Cerebellum (tissue), 4 donors: ENCODE measurements at places on chromosomes 1 and 21. TPM values are rescaled to one million over a fixed set of nuclear protein-coding genes. Genes with fewer than 3 reads are reported as not detected.
A peak's percentile ranks its signal among the peaks of the same experiment; 100 is the strongest.

DDR2 gene
- total RNA-seq = 15.0 TPM

NMNAT2 gene
- 46.0 TPM for total RNA-seq

PADI2 gene
- total RNA-seq = 2.1 TPM

PEX10 gene
- 14.1 TPM for total RNA-seq

TNN gene
- total RNA-seq = 2.5 TPM

MYCL gene
- total RNA-seq = 11.4 TPM

SPRR2E gene
- total RNA-seq = not detected

FNDC5 gene
- 41.5 TPM for total RNA-seq

SLAMF9 gene
- total RNA-seq = not detected

- no peak for DNase-seq
Measured at GRCh38 chr1:160406131-160406968, 6.0 kb downstream of the VANGL2 start.

- DNase-seq = no peak
Measured at GRCh38 chr1:225644666-225645065, 8.3 kb downstream of the ENAH start.

DNA sequence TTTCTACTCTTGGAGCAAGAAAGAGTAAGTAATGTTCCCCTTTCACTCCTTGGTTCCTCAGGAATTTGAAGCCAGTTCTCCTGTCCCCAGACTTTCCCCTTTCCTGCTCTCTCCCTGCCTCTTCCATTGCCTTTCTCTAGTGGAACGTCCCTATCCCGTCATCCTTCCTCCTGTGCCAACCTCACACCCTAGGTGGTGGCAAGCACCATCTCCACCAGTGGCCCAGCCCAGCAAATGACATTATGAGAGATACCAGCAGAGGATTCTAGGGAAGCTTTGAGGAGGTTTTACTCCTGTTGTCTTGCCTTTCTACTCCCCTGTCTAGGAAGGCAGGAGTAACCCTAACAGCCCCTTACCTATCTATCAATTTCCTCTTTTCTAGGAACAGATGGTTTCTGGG, 8.1 kb upstream of the TACSTD2 start:
- no peak for DNase-seq

DNA sequence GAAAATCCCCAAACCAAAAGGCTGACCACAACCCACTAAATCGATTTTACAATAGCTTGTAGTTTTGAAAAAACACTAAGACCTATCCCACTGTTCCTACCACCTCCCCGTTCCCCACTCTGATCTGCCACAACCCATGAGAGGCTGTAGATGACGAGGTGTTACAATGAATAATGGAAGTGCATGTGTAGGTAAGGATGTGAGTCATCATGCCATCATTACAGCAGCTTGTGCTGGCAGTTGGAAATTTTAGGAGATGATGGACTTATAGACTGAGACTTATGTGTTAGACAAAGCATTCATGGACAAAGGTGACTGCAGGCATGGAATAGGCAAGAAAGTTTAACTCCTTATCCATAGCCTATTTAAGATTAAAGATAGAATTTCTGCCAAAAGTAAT, 184.7 kb upstream of the CACYBP start:
- DNase-seq = no peak

GRCh38 chr1:165647970-165648369, 16.9 kb downstream of the MGST3 start:
- no peak for DNase-seq

DNA sequence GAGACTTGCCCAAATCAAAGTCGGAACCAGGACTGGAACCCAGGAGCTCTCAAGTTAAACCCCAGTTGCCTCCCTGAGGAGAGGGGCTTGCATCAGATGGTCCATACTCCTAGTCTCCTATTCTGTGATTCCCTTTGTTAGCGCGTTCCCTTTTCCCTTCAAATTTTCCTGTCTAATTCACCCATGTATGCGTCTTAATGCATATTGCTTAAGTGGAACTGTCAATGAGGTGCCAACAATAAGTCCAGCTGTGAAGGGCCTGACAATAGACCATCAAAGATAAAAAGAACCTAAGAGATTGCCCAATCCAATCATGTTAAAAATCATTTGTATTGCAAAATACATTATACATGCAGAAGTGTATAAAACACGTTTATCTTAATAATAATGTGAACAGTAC, 634 bp upstream of the SPATA6 start:
- DNase-seq = no peak

GRCh38 chr1:3034162-3034561, 12.9 kb downstream of the ACTRT2 start:
- no peak for DNase-seq

- no peak for DNase-seq
Measured at GRCh38 chr1:44261962-44262361, 48.7 kb downstream of the DMAP1 start.

- peak; percentile 60 for DNase-seq
Measured at GRCh38 chr1:156945881-156946661, 25.6 kb downstream of the LRRC71 start.

DNA sequence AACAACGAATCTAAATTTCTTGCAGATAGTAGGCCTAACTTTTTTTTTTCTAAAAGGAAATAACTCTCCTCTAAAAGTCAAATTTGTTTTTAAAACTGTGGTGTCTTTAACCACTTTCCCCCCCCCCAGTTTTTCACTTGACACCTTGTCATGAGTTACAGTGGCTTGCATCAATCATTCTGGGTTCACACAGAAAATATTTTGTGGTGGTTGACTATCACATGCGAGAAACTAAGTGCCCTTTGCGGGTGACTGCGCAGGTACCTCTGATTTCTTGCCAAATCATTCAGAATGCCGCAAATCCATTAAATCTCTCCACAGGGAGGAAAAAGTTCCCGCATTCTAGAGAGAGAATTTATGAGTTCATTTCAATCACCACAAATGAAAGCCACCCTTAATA, 23.8 kb upstream of the SAMSN1 start:
- no peak for DNase-seq

GRCh38 chr1:151849871-151850270, 3.6 kb downstream of the THEM5 start:
- no peak for DNase-seq

DNA sequence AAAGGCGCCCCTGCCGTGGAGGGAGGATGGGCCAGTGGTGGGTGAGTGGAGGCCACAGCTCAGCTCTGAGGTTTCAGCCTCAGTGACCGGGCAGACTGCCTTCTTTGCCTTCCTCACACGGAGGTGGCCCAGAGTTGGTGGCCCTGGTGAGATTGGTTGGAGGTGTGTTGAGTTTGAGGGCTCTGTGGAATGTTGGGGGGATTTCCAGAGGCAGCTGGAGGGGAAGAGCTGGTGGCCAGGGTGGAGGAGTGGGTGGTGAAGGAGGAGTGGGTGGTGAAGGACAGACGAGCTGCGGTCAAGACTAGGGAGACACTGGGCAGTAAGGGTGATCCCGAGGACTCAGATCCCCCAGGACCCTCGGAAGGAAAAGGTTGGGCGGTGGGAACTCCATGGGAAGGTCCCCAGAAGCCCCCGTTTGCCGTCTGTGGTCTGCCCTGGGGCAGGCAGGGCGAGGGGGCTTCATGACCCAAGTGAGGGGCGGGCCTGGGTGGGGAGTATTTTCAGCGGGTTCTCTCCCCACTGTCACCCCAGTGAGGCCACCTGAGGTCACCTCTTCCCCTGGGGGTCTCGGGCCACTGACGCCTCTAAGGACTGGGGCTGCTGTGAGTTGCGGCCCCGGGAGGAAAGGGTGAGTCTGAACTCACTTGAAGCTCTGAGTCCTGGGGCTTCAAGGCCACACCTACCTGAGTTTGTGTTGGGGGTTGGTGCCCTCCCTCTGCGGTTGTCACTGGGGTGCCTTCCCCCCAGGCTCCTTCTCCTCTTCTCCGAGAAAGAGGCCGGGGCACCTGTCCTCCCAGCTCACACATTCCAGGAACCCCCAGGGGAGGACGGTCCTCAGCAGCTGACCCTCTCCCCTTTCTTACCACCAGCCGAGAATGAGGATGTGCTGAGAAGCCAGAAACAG, 22.7 kb upstream of the PIK3CD start:
- DNase-seq = no peak

DNA sequence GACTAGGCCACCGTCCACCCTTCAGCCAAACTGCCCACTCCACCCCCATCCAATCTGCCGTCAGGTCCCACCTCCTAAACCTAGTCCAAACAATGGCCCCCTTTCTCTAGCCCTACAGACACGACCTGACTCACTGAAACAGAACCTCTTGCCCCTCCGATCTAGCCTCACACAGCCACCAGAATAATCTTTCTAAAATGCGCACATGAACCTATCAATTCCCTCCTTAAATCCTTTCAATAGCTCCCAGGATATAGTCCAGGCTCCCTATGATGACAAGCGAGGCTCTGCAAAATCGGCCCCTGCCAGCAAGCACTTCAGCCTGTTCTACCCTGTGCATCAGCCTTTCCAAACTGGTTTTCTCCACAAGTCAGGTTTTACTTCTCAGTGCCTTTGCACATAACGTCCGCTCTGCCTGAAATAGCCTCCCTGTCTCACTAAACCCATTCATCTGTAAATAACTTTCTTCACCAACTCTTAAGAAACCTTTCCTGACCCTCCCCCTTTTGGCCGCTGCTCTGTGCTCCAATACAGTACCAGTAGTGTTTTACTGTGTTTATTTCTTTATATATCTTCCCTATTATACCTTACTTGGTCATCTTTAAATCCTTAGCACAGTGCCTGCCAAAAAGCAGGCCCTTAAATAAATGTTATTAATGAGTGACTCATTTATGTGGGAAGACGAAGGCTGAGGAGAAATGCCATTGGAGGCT, 9.0 kb upstream of the CDC20 start:
- DNase-seq = peak; percentile 26

- no peak for DNase-seq
Measured at GRCh38 chr1:53576866-53577760, 117.9 kb downstream of the DMRTB1 start.

GRCh38 chr21:36188081-36188681, 31.6 kb downstream of the DOP1B start:
- DNase-seq = peak; percentile 82

- no peak for DNase-seq
Measured at GRCh38 chr1:7608628-7609305, 162.3 kb upstream of the VAMP3 start.

DNA sequence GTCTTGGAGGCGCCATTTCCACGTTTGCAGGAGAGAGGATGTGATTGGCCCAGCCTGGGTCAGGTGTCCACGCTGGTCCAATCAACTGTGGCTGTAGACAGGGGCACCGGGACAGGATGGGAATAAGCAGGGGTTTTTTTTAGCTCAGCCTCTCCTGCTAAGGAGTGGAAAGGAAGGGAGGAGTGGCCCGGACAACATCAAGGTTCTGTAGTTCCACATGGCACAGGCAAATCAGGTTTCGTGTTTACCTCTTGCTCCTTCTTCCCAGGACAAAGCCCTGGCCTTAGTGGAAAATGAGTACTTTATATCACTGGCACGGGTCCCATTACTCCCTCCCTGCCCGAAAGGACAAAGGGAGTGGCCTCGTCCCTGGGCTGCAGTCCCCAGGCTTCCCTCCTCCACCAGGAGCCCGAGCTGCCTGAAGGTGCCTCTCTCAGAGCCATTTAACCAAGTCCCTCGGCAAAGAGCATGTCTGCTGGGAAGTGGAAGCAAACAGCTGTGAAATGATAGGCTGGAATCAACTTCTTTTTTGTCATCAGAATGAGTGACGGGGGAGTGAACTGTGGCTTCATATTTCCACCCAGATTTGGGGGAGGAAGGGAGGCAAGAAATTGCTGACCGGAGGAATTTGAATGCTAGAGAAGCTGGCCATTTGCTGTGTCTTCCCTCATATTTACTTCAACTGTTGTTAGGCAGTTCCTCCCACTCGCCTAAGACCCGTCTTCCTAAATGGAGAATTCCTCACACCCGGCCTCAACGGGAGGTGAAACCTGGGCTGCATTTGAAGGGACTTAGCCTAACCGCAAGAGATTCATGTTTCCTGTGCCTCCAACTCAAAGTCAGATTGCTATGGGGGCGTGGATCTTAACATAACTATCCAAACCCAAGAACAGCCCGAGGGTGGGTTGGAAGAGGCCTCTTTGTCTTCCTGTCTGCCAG, 84.9 kb upstream of the SLC44A3 start:
- DNase-seq = no peak

- DNase-seq = peak; percentile 59
Measured at GRCh38 chr1:153796786-153797659, 21.8 kb downstream of the SLC27A3 start.

GRCh38 chr1:61372944-61373343, 290.6 kb downstream of the NFIA start:
- no peak for DNase-seq

DNA sequence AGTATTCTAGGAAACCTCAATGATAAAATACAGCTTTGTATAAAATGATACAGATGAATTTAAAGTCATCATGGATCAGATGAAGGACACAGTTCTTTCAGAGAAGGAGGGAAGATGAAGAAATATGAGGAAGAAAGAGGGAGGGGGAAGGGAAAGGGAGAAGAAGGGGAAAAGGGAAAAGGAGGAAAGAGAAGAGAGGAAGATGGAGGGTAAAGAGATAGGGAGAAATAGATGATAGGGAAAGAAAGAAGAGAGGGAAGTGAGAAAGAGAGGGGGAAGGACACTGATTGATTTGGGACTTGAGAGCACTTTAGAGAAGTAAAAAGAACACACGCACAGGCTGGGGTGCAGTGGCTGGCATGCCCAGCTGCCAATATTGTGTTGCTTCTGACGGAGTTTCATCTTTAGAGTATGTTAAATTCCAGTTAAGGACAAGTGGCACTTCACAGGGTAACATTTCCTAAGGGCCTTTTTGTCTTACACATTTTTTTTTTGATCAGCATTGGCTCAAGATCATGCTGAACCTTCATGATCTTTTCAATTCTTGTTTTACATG, 235.9 kb upstream of the DMRTA2 start:
- DNase-seq = no peak

- DNase-seq = no peak
Measured at GRCh38 chr1:213394837-213395236, 343.8 kb downstream of the RPS6KC1 start.

DNA sequence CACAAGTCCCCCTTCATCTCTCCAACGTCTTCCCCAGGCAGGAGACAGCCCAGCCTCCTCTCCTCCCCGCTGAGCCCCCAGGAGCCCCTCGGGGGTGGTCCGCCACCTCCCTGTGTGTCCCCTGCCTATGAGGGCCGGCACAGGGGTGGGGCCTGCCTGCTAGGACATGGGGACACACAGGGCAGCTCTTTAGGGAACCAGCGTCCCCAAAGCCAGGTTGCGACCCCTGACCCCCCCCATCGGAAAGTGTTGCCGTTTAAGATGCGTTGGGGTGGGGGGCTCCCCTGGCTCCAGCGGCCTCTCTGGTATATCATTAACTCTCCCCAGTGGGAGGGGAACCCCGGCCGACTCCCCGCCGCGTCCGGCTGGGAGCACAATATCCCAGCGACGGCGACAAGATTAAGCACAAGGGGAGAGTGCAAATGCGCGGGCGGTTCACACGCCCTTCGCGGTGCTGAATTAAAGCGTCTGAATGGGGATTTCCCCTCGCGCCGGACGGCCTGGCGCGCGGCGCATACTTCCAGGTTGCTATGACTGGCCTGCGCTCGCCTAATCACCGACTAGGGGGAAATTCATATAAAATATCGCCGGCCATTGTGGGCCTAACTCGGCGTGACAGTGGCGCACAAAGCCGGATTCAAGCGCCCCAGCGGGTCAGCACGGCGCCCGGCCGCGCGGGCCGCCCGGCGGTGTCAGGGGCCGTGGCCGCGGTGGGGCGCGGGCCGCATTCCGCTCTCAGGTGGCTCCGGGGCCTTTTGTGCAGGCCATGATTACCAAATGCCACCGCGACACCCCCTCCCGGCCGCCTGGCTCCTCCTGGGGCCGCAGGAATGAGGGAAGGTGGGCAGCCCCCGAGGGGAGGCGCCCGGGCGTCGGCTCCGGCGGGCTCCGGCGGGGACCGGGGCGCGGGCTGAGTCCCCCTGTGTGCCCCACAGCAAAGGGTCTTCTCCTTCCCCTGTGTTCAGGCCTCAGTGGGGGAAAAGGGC, 30.9 kb downstream of the WNT3A start:
- no peak for DNase-seq

GRCh38 chr21:32887026-32887425, 115.5 kb upstream of the PAXBP1 start:
- DNase-seq = no peak
